ENCODE measurements at places on chromosomes 3 and 15.

DNA sequence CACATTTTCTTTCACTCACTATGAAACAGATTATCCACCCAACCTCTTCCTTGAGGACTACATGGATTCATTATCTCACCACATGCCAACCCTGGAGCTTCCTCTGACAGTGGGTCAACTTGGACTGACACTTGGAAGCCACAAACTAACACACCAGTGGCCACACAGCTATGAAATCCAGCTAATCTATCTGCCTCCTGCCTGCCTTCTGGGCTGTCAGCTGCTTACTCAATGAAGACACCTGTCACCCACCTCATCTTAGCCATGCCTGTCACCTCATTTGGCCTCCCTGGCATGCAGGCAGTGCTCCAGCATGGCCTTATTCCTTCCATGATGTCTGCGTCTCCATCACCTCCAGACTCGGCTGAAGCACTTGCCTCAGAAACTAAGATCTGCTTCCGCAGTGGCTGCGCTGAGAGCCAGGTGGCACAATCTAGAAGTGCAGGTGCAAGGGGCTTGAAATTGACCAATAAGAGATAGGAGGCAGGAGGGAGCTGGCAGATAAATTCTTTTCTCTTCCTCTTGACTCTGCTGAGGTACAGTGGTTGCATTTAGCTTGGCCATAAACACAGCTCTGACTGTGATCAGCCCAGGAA is 105.2 kb upstream of the RNF7 start:
- DNase-seq, result no peak

- no peak for DNase-seq
Measured at GRCh38 chr3:105686278-105686897, 182.4 kb downstream of the CBLB start.

GRCh38 chr3:71244153-71244825 is 339.2 kb downstream of the FOXP1 start:
- no peak for DNase-seq

GRCh38 chr3:139318431-139318816 is 25.4 kb upstream of the MRPS22 start:
- DNase-seq, result no peak

DNA sequence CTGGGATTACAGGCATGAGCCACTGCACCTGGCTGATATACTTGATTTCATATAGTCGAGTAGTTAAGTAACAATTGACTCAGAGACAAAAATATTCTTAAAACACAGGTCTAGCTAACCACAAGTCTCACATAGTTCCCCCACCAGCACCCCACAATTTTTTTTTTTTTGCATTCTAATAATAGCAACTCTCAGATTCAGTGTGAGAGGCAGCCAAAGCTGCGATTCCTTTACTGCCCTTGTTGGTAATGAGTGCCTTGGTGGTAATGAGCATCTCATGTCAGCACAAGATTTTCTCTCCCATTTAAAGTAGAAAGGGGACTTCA is 72.5 kb downstream of the WWTR1 start:
- DNase-seq, result no peak

GRCh38 chr15:93213281-93213680 is 124.3 kb upstream of the RGMA start:
- no peak for DNase-seq

- DNase-seq, result no peak
Measured at GRCh38 chr3:111725706-111726105, 130.6 kb upstream of the ZBED2 start.

- DNase-seq, result no peak
Measured at GRCh38 chr3:14451844-14452739, 49.7 kb downstream of the SLC6A6 start.

- DNase-seq, result no peak
Measured at GRCh38 chr3:150235799-150236198, 172.3 kb upstream of the TSC22D2 start.

DNA sequence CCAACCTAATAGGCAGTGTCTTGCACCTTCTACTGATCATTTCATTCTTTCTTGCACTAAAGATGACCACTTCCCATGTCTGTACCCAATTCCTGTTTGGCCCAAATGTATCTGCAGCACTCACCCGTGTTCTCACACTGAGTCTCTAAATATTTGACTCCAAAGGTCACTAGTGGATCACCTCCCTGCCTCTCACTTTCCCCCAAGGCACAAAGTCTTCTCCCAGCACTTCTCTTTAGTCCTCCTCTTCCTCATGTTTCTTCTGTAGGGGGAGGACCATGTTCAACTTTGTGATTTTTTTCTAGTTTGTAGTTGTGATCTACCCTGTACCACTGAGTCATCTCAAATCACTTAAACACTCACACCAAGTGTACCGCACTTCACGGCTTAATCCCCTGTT is 13.9 kb downstream of the NR1I2 start:
- no peak for DNase-seq

- no peak for DNase-seq
Measured at GRCh38 chr3:88617283-88617682, 467.5 kb downstream of the C3orf38 start.

- no peak for DNase-seq
Measured at GRCh38 chr3:184058029-184058428, 5.2 kb downstream of the HTR3C start.

GRCh38 chr15:62564886-62565633 is 400.0 kb upstream of the C2CD4B start:
- no peak for DNase-seq

DNA sequence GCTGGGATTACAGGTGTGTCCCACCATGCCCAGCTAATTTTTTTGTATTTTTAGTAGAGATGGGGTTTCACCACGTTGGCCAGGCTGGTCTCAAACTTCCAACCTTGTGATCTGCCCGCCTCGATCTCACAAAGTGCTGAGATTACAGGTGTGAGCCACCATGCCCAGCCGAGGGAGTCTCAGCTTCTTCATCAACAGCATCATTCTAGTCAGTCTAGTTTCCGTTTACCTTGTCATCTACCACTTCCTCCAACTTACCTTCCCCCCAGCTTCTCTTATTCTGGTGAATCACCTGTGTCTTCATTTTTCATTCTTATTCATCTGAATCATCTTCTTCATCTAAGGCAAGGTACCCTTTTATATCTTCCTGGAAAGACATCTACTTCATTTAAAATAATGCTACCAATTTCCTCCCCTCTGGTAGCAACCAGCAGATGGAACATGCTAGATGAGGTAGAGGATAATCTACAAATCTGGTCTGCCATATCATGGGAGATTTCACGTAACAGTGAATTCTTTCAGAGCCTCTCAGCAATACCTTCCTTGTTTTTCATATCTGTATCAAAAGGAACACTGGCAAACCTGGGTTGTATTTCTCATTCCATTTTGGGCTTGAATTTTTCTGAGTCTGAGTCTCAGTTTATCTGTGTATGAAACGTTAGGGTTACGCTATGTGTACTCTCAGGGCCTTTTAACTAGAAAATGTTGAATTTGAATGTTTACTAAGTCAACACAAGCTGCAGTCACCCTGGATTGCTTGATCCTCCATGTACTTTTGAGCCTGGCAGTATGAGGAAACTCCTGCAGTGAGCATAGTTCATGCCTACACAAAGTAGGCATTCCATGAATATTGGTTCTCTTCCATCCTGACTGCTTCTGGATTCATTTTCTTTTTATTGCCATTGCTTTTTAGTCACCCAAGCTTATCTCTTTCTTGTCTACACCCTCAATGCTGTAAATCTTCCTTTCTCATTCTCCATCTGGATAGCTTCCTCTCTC is 16.8 kb downstream of the LPP start:
- DNase-seq, result peak; percentile 56

GRCh38 chr3:14225421-14225820 is 46.8 kb downstream of the LSM3 start:
- no peak for DNase-seq

DNA sequence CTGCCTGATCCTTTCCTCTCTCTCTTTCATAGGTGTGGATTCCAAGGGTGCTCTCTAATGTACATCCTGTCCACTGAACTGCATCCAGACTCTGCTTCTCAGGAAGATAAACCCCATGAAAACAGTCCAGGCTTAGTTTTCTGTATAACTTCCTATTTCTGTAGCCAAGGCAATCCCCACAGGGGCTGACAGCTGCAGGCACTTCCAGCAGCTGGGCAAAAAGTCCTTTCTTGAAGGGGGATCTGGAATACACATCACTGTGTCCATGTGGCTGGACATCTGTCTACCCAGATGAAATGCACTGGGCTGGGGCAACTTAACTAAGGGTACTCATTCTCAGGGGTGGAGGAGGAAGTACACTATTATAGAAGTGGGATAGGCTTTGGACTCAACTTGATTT is 72.2 kb downstream of the NR1D2 start:
- DNase-seq, result no peak

DNA sequence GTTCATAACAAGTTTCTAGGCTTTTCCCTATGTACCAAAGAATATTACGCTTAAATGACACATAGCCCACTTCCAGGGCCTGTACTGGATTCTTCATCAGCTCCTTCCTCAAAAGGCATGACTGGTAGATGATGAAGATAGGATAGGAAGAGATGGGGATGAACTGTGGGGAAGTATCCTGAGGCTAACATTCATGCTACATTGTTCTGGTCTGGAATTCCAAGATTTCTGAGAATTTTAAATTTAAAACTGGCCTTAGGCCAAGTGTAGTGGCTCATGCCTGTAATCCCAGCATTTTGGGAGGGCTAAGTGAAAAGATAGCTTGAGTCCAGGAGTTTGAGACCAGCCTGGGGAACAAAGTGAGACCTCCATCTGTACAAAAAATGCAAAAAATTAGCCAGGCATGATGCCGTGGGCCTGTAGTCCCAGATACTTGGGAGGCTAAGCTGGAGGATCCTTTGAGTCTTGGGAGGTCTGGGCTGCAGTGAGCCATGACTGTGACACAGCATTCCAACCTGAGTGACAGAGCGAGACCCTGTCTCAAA is 160.1 kb upstream of the PLAAT1 start:
- DNase-seq, result no peak

- DNase-seq, result no peak
Measured at GRCh38 chr3:81620849-81621248, 140.6 kb downstream of the GBE1 start.

DNA sequence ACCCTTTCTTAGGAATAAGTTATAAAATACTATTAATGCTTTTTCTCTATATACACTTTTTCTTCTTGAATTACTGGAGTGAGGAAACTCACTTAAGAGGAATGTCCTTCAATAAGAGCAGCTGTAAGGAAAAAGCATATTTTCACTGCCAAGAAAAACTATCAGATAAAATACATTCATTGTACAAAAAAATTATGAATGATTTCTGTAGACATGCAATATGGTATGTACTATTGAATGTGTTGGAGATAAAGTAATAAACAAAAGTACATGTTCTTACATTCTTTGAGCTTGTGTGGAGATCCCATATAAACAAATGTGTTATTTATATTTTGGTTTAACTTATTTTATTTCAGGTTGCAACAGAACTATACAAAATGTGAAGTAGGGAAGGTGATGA is 241.0 kb upstream of the ZNF717 start:
- DNase-seq, result no peak

- no peak for DNase-seq
Measured at GRCh38 chr3:53182764-53183355, 21.9 kb downstream of the PRKCD start.

DNA sequence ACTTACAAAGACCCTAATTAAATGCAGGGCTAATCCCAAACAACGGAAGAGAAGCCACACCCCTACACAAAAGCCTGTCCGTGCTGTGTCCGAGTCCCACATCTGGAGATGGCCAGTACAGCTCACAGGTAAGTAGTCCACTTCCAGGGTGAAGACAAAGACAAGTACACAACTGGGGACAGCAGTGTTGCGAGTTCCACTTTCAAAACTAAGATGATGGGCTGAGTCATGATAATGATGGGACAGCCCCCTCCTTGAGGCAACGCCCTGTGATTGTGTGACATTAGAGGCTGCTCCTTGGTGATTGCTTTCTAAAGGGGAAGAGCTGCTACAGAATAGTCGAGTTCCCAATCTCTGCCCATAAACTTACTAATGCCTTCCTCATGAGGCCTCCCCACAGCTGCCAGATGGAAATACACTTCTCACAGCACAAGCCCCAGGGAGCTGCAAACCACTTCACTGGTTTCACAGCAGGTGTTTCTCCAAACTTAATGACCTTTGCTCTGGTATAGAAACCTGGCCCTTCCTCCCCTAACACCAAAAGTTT is 27.6 kb downstream of the RFT1 start:
- DNase-seq, result peak; percentile 26

DNA sequence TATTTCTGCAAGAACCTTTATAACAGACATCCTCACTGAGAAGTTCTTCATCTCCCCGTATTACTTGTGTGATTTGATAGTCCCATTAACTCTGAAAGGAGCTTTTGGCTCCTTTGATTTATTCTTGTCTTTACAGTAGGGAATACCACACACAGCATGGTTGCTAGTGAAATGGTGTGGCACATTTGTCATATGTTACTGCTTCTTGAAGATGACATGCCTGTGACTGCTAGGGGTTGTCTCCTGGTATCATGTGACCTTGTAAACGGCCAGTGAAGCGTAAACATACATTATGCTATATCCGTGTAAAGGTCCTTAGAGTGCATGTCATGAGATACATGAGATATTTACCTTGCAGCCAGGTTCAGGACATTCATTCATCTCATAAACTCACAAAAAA is 197.9 kb downstream of the RYR3 start:
- no peak for DNase-seq

DNA sequence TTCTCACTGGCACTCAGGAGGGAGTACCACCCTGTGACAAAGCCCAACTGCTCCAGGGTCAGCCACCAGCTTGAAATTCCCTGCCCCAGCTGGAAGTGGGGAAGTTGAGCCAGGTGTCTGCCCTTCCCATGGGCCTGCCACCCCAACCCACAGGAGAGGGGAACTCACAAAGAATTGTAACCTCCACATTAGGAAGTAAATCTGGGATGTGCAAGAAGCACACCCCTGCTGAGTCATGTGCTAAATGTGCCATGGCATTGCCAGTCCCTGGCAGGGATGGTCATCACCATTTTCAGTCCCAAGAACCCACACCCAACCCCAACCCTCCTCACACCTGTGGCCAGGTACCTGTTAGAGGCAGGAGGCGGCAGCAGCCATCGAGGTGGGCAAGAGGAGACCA is 165.2 kb upstream of the THBS1 start:
- no peak for DNase-seq

DNA sequence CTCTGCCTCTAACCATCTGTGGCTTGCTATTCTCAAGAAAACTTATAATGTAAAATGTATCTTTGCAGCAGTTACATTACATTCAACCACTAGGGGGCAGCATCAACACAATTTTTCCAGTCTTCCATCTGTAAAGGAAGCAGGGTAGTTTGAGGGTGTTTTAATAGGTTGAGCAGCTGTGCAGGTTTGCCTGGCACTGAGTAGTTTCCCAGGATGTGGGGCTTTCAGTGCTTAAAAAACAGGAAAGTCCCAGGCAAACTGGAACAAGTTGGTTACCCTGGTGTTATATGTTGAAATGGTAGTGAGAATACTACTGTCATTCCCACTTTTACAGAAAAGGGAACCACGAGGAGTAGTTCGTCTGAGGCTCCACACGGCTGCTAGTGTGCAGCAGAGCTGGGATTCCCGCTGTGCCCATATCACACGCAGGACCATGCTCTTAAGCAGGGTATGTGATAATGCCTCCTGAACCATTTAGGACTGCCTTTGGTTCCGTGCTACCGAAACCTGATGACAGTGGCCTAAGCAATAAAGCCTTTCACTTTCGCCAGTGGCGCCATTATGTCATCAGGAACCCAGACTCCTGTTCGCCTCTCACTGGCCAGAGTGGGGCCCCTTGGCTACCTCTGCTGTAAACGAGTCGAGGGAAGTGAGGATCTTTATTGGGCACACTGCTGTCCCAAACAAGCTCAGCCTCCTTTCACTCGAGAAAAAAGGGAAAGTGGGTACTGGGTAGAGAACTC is 64.7 kb upstream of the ZBTB38 start:
- DNase-seq, result no peak

Data from stimulated activated CD4-positive, alpha-beta T cell treated with anti-CD3 and anti-CD28 coated beads, Interleukin-12 subunit alpha, Interleukin-12 subunit beta, amount 100 ng/mL, for 4 hours (primary cell).